ENCODE measurements at places on chromosomes 3 and 15.

DNA sequence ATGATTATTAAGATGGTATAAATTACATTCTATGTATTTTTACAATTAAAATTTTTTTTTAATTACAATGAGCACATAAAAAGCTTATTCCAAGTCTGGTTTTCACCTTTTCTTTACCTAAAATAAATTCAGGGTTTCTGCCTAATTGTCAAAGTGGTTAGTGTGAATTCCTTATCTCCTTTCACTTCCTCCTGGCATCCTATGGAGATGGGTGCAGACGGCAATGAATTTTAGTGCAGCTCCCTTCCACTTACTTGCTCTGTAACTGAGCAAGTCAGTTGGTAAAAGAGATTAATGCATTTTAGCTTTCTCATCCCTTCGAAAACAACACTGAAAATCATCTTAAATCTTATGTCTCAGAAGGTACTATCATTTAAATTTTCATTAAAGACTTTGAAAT is 13.1 kb downstream of the HDGFL3 start:
- no peak for DNase-seq

- peak; percentile 1 for DNase-seq
Observed at GRCh38 chr3:83928391-83928790, 1030.4 kb upstream of the CADM2 start.

- DNase-seq = no peak
Observed at GRCh38 chr3:58358092-58358491, 25.4 kb downstream of the PXK start.

GRCh38 chr3:69241769-69242168 is 119.4 kb upstream of the LMOD3 start:
- no peak for DNase-seq

DNA sequence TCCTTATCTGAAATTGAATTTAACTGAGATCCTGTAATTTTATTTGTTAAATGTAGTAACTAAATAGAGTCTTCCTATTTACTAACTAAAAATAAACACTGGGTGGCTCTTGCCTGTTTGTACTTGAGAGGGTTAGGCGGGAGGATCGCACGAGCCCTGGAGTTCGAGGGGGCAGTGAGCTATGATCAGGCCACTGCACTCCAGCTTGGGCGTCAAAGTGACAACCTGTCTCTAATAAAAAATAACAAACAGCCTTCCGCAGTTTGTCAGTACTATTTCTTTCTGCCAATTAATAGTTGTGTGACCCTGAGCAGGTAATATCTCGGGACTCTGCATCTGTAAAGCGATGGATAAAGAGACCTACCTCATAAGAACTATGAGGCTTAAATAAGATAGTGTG is 768 bp upstream of the PDE12 start:
- DNase-seq = peak; percentile 12

DNA sequence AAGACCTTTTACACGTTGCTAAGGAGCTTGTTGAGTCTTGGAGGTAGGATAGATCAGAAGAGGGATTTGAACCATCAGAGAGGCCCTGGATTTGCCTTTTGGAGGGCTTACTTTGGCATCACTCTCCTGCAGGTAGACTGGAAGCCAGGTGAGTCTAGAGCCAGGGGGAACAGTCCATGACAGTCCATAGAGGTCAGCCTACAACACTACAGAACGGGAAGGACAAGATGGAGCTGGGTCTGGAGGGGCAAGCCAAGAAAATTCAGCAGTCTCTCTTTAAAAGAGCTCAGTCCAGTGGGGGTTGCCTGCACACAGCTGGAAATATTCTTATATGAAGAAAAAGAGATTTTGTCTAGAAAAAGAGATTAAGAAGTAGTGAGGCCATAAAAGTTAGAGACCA is 60.7 kb downstream of the HHLA2 start:
- no peak for DNase-seq

GRCh38 chr3:30135190-30135589 is 471.2 kb upstream of the TGFBR2 start:
- no peak for DNase-seq

Measured in NCI-H526 treated with DMSO at 0.1 percent for 48 hours (cell line).